ENCODE measurements at places on chromosomes 4 and X.

GRCh38 chrX:50456712-50457484, 13.7 kb downstream of the DGKK start:
- no peak for DNase-seq

GRCh38 chrX:95797344-95797743, 887.3 kb upstream of the DIAPH2 start:
- no peak for DNase-seq

DNA sequence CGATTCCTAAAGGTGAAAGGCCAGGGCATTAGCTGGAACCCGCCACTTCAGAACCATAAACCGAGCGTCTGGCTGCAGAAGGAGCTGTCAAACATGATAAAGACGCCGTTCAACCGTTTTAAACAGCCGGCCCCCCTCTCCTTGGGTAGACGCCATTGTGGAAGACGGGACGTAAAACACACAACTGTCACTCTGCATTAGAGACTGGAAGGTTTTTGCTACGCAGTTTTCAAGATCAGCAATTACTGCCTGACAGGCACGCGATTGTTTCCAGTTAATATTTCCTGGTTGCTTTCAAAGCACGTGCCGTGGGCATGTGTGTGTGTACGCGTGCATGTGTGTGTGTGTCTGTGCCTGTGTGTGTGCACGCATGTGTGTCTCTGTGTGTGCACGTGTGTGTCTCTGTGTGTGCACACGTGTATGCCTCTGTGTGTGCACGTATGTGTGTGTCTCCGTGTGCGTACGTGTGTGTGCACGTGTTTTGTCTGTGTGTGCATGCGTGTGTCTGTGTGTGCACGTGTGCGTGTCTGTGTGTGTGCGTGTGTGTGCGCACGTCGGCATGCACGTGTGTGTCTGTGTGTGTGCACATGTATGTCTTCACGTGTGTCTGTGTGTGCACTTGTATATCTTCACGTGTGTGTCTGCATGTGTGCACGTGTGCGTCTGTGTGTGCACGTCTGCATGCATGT, 48.8 kb downstream of the SHOX start:
- DNase-seq: no peak

- DNase-seq: no peak
Measured at GRCh38 chr4:146087856-146088255, 87.7 kb upstream of the LSM6 start.

DNA sequence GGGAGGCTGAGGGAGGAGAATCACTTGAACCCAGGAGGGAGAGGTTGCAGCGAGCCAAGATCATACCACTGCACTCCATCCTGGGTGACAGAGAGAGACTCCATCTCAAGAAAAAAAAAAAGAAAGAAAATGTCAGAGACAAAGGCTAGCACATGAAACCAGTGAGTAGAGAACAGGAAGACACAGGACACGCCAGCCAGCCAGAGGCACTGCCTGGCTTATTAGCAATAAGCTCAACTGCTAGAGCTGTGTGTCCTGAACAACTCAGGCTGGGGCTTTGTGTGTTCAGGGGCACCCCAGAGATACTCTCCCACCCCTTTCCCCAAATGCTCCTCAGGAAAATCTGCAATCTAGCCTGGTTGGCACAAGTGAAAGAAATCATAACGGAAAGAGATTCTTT, 60.0 kb downstream of the RHOH start:
- DNase-seq: no peak

DNA sequence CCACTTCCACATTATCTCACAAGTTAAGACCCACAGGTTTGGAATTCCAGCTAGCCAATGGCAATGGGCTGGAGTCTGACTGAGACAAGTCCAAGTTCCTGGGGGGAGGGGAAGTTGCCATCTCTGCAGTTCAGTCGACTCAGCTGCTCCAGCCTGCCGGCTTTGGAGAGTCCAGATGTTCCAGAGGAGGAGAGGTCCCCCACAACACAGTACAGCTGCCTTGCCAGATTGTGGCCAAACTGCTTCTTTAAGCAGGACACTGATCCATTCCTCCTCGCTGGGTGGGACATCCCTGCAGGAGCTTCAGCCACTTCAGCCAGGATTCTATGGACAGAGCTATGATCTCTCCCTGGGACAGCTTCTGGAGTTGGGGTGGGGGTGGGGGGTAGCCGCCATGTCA, 199.2 kb downstream of the EDA start:
- DNase-seq: no peak

- no peak for DNase-seq
Measured at GRCh38 chr4:81495345-81495744, 23.6 kb upstream of the RASGEF1B start.

- DNase-seq: no peak
Measured at GRCh38 chr4:110533590-110533910, 57.6 kb downstream of the ENPEP start.

- peak; percentile 27 for DNase-seq
Measured at GRCh38 chr4:84965553-84966381, 723 bp downstream of the WDFY3 start.

GRCh38 chr4:87803421-87803820, 4.1 kb downstream of the IBSP start:
- DNase-seq: no peak

DNA sequence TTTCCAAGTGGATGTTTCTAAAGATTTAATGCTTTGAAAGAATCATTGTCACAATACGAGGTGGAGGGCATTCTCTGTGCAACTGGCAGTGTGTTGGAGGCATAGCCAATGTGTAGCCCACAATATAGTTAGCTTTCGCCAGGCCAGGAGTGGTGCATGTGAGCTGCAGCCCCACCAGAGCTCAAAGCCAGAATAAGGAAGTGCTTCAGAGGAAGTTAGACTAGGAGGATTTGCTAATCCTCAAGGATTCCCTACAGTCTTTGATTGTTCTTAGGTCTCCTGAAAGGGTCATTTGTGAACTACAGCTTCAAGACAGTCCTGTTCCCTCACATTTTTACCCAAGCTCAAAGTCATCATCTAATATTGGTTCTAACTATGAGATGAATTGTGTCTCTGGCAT, 16.4 kb downstream of the TRPC5OS start:
- DNase-seq: no peak

DNA sequence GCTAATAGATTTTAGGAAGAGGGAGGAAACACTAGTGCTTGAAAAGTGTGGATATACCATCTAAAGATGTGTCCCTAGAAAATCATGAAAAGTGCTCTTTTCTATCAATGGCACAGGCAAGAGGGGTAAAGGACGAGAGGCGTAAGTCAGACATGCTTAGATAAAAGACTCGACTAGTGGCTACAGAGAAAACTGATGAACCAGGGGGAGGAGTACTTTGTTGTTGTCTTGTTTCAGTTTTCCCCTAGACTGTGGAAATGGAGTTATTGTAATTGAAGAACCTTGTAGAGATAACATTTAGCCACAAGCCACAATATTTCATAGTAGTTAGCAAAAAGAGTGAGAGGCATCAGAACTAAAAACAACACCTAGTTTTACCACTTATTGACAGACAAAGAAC, 21.4 kb downstream of the GALNTL6 start:
- no peak for DNase-seq

- no peak for DNase-seq
Measured at GRCh38 chr4:57494821-57495220, 384.6 kb upstream of the IGFBP7 start.

All from RPMI7951 (cell line).